ENCODE measurements at places on chromosomes 5 and 9.

DNA sequence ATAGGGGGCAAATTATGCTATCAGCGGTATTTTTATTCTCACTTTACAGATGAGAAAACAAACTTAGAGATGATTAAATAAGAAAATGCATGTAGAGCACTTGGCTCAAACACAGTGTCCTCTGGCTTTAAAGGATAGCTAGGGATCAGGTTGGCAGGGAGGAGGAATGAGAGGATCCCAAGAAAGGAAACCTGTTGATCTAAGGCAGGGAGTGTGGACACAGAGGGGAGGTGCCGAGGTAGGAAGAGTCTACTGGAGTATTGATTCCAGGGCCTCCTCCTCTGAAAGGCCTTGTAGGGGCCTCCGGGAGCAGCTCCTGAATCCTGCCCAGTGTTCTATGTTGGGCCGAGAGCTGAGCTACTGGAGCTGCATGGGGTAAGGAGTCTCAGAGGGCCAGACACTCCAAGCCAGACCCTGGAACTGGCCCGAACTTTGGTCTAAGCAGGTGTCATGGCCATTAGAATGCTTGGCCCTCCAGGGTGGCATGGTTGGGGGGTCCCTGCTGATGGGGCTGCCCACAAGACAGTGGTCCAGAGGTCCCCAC lies 30.4 kb upstream of the TCF7 start:
- DNase-seq: no peak

DNA sequence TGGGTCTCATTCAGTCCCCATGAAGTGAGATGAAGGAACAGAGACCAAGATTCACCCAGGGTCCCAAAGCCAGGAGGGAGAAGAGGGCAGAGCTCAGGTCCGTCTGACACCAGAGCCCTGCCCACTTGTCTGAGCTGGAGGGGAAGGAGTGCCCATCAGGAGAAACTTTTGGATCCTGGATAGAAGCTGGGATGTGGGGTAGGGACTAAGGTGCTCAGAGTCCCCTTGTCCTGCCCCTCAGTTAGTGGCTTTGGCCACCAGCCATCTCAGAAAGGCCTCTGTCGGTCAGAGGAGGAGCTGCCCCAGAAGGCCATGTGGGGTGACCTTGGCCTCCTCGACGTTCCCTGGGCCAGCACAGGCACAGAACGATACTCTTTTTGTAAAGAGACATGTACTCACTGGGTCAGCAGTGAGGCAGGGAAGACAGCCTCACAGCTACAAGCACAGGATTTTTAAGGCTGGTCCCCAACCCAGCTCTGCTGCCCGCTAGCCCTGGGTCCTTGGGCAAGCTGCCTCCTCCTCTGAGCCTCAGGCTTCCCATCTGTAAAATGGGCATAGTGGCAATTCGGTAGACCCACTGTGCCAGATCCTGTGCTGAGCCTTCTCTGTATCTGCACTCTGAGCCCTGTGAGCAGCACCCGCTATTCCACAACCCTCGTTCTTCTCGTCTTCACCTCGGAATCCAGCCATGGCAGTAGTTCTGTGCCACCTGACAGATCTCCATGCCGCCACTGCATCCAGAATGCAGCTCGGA lies 49.4 kb downstream of the C9orf50 start:
- DNase-seq: no peak

GRCh38 chr9:108278341-108278740 lies 577.4 kb downstream of the ACTL7B start:
- no peak for DNase-seq

DNA sequence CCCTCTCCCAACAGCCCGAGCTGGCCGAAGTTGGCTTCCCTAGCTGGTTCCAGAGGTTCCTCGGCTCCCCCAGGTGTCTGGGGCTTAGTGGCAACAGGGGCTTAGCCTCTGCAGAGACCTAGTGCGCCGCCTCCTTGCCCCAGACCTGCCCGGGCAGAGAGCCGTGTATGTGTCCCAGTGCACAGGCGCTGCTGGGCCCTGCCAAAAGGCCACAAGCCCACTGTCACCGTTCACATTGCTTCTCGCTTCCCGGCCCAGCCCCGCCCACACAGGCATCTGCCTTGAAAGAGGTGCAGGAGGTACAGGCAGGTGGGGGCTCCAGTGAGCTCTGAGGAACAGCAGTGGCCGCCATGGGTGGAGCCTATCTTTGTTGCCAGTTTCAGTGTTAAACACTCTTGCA lies 2.5 kb upstream of the CACFD1 start:
- no peak for DNase-seq

DNA sequence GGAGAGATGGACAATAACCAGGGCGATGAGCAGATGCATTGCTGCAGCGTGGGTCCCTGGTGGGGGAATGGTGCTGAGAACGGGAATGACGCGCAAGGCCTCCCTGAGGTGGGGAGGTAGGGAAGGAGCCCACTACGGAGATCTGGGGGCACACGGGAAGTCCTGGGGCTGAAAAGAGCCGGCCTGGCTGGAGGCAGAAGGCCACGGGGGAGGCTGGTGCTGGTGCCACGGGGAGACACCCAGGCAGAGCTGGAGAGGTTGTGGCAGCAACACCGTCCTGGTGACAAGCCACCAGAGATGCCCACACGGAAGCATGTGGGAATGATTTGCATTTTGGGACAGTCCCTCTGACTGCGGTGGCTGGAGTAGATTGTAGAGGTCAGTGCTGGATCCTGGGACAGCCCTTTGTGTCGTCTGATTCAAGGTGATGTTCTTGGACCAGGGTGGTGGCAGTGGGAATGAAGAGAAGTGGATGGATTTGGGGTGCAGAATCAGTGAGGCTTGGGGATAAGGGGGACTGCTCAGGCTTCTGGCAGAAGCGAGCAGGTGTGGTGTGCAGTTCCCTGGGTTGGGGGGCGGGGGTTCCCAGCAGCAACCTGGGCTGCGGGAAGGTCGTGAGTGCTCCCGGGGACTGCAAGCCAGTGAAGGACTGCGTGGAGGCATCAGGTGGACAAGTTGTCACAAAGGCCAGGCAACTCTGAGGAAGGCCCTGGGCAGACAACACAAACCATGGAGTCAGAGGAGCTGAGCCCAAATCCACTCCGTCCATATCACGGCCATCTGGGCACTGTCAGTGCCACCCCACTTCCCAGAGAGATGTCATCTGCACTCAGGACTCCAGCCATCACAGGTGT lies 25.2 kb upstream of the CNOT6 start:
- no peak for DNase-seq

DNA sequence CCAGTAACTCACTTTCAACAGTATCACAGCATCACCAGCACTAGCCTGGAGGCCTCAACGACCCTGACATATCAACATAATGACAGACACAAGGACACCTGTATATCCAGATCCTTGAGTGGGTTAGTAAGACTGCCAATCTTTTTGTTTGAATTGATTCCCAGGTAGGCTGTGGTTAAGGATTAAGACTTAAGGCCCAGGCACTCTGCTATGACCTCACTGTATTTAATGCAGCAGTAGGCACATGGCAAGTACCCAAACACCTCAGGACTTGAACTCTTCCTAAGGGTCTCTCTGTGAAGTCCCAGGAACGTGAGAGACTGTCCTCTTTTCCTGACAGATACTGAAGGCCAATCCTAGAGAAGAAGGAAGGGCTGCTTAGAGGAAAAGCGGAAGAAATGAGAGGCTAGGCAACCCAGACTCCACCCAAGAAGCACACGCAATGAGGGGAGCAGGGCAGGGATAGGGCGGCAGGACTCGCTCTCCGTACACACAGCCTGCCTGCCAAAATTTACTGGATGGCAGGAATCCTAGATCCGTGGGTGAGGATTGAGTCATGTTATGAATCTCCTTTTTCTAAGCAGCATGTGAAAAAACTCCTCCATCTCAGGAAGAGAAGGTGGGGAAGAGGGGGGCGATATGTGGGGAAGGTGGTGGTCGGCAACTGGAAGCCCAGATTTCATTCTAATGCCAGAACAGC lies 93.4 kb downstream of the SIL1 start:
- DNase-seq: no peak
